Activated CD4-positive, alpha-beta T cell treated with anti-CD3 and anti-CD28 coated beads for 24 hours (primary cell): ENCODE measurements at places on chromosomes 12 and 14.

DNA sequence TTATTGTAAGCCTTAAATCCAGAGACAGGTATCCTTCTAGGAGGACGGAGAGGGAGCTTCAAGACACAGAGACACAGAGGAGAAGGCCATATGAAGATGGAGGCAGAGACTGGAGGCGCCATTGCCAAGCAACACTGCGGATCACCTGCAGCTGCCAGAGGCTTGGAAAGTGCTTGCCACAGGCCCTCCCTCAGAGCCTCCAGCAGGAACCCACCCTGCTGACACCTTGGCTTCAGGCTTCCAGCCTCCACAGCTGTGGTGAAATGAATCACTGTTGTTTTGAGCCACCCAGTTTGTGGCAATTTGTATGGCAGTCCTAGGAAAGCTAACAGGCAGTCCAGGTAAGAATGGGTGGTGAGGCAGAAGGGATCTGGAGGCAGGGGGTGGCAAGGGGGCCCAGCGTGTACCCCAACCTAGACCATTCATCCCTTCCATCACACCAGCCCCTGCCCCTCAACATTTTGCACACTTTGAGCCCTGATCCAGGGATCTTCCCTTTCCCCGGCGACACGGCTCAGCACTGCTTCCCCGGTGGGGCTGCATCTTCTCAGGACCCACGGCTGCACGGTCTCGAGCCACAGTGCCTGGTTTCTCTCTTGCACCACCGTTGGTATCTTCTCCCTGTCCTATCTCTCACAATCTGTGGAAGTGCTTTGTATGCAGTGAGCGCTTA, 22.3 kb upstream of the BCDIN3D start:
- DNase-seq = no peak

GRCh38 chr12:102396276-102396675, 84.1 kb downstream of the IGF1 start:
- DNase-seq = no peak

GRCh38 chr14:104442107-104442551, 137.4 kb upstream of the C14orf180 start:
- DNase-seq = no peak

GRCh38 chr12:23704992-23705943, 244.2 kb downstream of the SOX5 start:
- DNase-seq = no peak

DNA sequence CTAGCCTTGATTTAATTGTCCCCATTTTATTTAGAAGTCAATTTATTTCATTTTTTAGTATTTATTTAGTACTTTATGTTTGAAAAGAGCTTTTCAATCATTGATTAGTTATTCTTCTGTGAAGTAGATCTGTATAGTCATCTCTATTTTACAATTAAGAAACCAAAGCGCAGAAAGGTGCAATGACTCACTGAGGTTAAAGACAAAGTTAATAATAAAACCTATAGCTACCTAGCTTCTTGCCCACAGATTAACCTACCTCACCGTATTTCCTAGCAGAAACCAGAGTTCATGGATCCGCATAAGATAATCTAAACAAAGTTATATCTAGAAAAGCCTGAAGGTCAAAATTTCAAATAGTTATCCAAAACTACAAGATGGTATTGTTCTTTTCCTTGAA, 176.4 kb downstream of the GRIN2B start:
- DNase-seq = no peak

- no peak for DNase-seq
Measured at GRCh38 chr12:50065726-50066310, 8.4 kb downstream of the ASIC1 start.

DNA sequence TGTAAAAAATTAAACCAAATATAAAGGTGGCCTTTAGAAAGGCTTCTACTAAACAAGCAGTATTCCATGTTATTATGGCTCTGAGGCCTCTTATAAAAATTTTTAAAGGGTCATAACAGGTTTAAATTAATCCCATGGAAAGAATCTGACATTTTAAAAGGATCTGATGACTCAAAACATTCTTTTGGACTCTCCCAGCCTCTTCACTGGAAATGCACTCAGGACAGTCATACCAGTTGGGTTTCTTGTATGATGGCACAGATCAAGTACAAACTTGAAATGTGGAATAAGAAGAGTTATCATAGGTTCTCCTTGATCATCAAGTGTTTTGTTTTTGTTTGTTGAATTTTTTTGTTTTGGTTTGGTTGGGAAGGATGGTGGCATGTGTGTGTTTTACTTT, 50.8 kb downstream of the PPP2R5E start:
- DNase-seq = no peak

DNA sequence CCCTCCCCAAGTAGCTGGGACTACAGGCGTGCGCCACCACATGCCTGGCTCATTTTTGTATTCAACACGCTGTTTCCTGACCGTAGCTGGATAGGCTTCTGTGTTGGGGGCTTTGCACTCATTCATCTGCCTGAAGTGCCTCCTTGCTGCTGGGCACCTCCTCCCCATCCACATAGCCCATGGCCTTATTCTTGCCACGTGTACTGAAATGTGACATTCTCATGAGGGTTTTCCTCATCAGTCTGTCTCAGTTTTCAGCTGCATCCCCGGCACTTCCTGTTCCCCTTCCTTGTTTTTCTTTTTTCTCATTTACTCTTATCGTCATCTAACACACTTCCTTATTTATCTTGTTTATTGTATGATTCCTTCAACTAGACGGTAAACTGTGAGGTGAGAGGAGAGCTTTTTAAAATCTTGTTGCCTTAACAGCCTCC, 36.6 kb downstream of the RCOR1 start:
- no peak for DNase-seq

DNA sequence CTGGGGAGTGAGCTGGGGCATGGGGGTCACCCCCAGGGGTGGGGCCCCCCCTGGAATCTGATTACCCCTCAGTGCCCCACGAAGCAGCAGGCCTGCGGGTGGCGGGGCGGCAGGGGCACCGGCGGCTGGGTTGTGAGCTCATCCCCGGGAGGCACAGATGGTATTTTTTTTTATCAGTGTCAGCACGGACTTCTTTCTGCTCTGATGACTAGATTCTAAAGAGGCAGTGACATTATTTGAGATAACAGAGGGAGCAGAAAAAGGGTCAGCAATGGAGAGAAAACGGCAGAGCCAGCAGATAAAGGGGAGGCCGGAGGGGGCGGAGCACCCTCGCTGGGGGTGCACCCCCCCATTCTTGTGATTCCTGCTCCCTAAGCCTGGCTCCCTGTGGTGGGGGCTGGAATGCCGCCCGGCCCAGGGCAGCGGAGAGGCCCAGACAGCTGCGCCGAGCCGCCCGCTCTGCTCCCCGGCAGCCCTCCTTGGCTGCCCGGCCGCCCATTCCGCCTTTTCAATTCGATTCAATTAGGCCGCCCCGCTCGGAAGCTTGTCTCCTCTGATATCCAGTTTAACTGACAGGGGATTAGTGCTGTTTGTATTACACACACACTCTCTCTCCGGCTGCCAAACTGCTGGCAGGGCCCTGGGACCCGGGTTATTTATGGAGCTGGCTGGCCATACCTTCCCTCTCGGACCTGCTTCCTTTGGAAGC, 32.9 kb downstream of the MVK start:
- DNase-seq = no peak

- no peak for DNase-seq
Measured at GRCh38 chr14:46404865-46405811, 246.4 kb downstream of the RPL10L start.

GRCh38 chr12:15389561-15389960, 67.3 kb downstream of the PTPRO start:
- DNase-seq = no peak

- no peak for DNase-seq
Measured at GRCh38 chr12:5513406-5513805, 81.5 kb downstream of the NTF3 start.

DNA sequence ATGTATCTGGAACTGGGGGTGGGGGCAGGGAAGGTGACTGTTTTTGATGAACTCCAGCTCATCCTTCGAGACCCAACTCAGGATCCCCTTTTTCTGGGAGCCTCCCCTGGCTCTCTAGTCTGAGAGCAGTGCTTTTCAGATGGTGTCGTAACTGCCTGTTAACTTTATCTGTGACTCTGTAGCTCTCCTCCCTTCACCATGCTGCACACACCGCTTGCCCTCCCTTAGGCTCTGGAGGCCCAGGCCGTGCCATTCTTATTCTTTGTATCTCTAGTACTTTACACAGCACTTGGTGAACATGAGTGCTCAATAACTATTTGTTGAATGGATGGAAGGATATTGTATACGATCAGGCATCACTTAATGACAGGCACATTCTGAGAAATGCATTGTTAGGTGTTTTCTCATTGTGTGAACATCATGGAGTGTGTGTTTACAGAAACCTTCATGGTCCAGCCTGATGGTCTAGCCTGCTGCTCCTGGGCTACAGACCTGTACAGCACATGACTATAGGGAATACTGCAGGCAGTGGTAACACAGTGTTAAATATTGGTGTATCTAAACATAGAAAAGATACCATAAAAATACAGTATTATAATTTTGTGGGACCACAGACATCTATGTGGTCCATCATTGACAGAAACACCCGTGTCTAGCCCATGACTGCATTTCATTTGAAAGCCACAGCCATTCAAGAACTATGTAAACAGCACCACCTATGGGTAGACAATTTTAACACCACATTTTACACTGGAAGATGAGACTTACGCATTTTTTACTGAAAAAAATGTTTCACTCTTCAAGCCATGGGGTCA, 91.8 kb downstream of the EML1 start:
- no peak for DNase-seq

GRCh38 chr14:97137705-97138104, 340.5 kb downstream of the VRK1 start:
- no peak for DNase-seq

- DNase-seq = no peak
Measured at GRCh38 chr12:54383041-54383609, 1.4 kb downstream of the ZNF385A start.

DNA sequence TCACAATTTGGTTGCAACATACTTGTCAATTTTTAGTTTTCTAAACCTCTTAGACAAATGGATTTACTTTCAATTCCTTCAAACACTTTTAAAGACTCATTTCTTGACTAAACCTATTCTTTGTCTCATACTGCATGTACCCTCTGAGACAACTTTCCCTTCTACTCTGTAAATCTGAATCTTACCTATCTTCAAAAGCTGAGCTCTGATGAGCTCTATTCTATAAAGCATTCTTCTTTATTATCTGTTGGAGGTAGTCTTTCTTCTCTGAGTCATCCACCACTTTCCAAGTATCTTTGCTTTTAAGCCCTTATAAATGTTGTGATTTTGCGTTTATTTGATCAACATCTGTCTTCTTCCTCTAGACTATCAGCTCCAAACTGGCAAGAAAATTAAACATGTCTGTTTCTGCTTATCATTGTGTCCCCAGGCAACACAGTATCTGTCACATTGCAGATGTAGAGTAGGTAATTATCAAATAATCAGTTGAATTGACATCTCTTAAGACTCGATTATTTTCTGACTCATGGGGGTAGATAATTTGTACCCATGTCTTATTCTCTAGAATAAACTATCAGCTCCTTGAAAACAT, 265.6 kb upstream of the FAR2 start:
- no peak for DNase-seq

- no peak for DNase-seq
Measured at GRCh38 chr14:78141590-78141989, 28.6 kb upstream of the NRXN3 start.

DNA sequence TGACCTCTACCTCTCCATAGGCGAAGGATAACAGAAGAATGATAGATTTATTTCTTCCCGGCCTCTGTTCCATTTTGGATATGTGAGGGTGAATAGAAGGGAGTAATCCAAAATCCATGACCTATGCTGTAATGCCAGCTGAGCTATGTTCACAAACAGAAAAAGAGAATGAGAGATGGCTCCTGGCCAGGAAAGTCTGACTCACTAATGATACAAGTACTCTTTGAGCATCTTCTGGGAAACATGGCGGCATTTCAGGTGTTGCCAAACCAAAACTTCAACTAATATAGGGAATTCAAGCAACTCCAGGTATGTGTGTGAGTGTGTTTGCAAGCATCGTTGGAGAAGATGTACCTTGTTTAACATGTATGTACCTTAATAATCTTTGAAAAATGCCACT, 55.1 kb downstream of the MED13L start:
- DNase-seq = peak; percentile 38

DNA sequence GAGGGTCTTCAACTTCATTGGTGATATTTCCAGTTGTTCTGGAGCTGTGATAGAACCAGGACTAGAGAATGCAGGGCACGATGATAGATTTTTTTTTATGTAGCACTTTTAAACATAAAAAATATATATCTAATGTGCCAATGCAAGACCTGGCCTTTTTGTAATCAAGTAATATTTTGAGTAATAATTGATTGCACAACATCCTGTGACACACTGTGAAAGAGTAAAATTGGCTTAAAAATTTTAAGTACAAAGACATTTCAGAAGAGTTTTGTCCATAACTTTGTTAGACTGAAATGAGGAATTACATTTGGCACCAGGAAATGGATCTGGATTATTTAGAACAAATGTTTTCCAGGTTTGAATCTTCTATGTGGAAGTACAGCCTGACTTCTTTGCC, 22.1 kb downstream of the PRKCH start:
- no peak for DNase-seq

GRCh38 chr14:76022991-76023390, 37.4 kb downstream of the IFT43 start:
- DNase-seq = no peak

DNA sequence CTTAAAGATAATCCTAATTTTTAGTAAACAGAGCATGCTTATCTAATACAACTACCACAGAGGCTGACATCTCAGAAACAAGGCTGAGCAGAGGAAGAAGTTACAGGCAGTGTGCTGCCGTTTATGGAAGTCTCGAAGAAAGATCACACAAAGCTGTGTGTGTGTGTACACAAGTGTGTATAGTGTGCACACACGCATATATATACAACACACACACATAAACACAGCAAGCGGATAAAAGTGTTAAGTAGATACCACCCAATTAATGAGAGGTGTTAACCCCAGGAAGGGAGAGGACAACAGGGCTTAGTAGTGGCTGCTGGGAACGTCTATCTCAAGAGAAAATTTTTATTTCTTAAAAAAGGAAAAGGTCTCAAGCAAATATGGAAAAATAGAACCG, 15.3 kb downstream of the CCDC88C start:
- no peak for DNase-seq

DNA sequence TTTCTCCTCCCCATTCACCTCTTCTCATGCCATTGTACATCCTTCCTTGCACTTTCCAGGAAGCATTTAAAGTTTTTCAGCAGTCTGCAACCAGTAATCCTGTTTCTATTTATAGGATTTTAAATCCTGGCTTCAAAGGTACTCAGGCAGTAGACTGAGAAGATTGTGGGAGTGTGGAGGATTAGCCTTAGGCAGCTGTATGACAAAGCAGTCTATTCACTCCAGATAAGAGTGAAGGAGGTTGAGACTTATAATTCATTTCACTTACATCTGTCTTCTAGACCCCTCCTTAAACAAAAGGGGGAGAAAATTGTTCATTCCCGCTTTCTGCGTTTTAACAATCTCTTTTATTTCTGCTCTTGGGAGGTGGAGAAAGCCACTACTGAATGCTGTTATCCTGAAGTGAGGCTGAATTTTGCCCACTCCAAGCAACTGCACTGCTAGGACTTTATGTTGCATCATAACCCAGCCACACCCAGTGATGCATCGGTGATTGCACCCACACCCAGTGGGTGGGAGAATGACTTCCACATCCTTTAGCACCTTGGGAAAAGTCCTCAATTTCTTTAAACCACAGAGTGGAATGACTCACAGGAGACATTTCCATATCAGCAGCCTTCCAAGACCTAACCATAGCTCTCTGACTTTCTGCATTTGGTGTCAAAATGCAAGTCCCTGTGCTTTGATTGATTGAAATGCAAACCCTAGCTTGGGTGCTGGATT, 382.5 kb upstream of the ATP2B1 start:
- no peak for DNase-seq
